ENCODE measurements at places on chromosomes 6 and 20.

DNA sequence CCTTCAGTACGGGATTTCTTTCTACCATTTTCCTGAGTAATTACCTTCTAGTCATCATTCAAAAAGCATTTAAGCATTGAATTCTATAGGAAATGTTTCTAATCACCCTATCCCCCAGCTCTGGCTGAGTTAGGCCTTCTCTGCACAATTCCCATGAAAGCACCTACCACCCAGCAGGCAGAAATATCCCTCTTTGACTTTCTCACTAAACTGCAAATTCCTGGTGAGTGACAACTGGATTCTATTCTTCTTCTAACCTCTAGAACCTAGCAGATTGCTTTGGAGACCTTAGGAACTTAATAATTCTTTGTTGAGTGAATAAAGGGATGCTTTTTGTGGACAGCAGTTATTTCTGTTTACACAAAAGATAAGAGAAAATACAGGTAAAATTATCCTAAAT, 328.7 kb downstream of the LAMA2 start:
- no peak for DNase-seq

DNA sequence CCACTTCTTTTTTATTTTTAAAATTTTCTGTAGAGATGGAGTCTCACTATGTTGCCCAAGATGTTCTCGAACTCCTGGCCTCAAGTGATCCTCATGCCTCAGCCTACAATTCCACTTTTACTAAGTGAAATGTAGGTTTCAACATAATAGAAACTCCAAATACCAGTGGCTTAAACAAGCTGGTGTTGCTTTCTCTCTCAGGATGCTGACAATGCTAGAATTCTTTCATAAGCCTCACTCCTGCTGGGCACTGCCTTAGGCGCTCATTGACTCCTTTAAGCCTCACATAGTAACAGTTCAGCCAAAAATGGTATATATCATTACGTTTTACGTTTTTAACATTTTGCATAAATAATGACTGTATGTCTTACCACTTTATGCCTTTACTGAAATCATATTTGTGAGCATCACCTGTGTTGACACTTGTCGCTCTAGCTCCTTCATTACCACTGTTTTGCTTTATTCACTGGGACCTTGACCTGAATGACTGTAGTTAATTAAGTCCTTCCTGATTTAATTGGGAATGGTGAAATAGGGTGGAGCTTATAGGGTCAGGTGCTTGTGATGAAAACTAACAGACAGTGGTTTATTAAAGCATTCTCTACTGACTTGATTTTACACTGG, 3.9 kb upstream of the CST9 start:
- DNase-seq, result no peak

GRCh38 chr20:57071283-57071731, 195.1 kb downstream of the BMP7 start:
- no peak for DNase-seq

- DNase-seq, result no peak
Measured at GRCh38 chr20:40050596-40050995, 638.4 kb downstream of the MAFB start.

DNA sequence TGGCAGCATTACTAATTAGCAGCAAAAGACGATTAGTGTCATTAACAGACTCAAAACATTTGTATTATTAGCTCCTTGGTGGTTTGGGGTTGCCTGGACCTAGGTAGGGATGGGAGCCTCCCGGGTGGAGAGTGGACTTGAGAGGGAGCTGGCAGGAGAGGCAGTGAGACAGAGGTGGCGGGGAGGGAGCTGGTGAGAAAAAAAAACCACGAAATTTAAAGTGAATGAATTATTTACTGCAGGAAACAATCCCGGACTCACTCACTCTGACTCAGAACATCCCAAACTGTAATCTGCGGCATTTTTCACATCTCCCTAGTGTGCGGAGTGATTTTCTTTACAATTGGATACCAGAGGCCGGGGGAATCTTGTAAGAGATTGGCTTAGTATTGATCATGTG, 14.3 kb upstream of the CDH22 start:
- DNase-seq, result no peak

Data from right hindlimb (tissue), 1 donor.